Activated T-cell treated with anti-CD3 and anti-CD28 coated beads, Interleukin-2, amount 50 U/mL, for 4 hours (primary cell): ENCODE measurements at places on chromosomes 12 and 14.

GRCh38 chr12:54300225-54300731 lies 537 bp downstream of the NFE2 start:
- DNase-seq: no peak

DNA sequence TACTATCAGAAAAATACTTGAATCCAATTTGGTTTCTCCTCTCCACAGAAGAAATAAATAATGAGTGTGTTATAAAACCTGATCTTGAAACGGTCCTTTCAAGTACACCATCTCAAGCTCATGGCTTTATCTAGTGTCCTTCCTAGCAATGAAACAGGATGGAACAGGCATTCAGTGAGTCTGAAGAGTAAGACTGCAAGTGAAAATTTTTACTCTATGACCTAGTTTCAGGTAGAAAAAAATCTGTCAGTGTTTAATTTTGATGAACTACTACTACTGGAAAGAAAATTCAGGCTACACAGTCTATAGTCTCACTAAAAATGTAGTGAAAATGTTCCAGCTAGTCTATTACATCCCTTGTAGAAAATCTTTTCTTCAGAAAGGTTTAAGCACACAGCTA lies 7.7 kb downstream of the CBX5 start:
- DNase-seq: no peak

DNA sequence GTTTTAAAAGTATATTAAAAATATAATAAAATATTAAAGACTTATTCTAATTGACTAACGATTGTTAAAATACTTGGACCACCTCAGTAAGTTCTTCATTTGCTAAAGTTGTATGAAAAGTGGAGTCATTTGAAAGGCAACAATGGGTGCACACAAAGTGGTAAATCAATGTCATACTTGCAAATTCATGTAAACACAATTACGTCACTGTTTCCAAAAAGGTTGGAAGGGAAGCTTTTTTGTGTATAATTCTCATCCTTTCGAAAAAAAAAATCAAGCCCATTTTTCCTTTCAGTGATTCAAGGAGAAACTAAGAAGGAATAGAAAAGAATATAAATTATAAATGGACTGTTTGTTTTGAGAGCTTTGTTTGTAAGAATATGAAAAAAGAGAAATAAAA lies 166.2 kb downstream of the PIK3C2G start:
- no peak for DNase-seq

- no peak for DNase-seq
Measured at GRCh38 chr12:85363382-85364190, 83.6 kb downstream of the ALX1 start.

GRCh38 chr14:70086685-70087379 lies 101.9 kb downstream of the SLC8A3 start:
- no peak for DNase-seq
